ENCODE measurements at places on chromosomes 2 and 18.

DNA sequence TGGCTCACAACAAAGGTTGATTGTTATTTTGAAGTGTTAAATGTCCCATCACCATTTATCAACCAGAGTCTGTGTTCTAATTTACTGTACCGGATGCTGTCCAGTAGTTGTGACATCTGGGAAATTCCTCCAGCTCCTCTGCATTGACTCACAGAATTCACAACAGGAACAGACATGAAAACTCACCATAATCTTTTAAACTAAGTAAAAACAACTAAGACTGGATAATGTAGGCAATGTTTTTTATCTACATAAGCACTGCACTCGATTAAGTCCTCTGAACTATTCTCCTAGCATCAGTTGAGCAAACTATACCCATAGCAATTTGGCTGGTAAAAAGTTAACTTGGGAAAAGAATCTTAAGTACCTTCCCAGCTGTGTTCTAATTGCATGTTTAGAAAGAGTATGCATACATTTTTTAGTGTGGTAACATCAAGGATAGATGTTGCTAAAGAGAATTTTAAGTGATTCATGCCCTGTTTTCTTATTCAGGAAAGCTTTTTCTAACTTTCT is 42.9 kb upstream of the MYO1B start:
- peak; percentile 82 for DNase-seq

DNA sequence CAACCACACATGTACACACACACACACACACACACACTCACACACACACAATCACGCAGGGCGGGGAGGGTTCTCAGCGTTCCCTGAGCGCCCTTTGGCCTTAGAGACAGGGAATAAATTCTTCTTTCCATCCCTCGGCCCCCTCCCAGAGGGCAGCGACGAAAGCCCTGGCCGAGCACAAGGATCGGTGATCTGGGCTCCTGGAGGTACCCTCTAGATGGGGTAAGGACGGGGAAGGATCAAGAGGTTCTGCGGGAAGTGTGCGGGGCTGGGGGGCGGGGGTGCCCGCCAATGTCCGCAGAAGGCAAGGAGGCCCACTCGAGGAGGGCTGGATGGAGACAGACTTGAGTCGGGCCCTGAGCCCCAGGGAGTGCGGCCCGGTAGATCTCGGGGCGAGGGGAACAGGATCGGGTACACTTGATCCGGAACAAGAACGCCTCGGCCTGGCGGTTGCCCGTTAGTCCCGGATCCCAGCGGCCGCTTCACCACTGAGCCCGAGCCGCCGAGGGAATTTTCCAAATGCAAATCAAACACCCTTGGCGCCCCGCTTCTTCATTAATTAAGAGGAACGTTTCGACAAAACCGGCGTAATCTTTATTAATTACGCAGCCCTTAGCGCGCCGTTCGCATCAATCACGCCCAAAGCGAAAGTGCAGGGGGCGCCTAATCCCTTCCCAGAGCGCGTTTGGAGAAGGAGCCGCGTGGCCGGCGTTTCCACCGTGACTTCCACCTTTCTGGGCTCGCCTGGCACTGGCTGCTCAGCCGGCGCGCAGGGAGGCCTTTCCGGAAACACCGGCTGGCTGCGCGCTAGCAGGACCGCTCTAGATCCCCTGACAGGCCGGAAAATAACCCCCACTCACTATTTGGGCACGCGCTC is 7.0 kb upstream of the PAX3 start:
- DNase-seq: peak; percentile 64

DNA sequence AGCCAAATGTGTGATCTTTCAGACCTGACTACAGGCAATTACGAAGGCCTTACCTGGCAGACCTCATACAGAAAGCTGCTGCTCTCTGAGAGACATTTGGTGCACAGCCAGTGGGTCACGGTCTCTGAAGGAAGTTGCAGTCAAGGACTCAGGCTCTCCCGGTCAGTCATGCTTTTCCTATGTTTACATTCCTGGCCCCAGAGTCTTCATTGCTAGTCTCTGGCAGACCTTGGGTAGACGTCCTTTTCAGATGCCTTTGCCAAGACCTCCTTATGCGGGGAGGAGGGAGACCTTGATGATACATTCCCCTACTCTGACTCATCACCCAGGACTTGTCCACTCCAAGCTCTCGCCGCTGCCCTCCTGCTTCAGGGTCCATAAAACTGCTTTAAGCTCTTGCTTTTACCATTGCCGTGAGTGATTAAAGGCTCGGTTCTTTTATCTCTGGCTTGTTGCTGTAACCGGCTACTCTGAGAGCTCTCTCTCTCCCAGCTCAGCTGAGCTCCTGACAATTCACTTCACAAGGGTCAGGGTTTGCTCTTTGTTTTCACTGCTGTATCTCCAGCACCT is 62.0 kb upstream of the SLC35F5 start:
- DNase-seq: peak; percentile 100

DNA sequence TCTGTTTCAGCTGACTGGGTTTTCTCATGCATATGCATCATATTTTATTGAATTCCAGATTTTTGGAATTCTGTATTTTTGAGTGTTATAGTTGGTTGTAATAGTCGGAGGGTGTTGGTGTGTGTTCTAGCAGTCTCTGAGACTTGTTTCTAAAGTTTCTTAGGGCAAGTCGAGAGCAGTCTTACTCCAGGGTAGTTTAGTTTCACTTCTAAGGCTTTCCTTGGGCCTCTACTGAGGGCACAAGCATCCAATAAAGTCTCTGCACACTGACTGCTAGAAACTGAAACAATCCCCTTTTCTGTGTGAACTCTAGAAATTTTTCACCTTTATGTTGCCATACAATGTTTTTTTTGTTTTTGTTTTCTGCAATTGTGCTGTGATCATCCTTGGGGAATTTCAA is 663.7 kb upstream of the LRATD1 start:
- no peak for DNase-seq

- DNase-seq: no peak
Observed at GRCh38 chr18:23243178-23243577, 107.9 kb downstream of the CABLES1 start.

- peak; percentile 16 for DNase-seq
Observed at GRCh38 chr18:6781142-6781714, 51.7 kb downstream of the ARHGAP28 start.

DNA sequence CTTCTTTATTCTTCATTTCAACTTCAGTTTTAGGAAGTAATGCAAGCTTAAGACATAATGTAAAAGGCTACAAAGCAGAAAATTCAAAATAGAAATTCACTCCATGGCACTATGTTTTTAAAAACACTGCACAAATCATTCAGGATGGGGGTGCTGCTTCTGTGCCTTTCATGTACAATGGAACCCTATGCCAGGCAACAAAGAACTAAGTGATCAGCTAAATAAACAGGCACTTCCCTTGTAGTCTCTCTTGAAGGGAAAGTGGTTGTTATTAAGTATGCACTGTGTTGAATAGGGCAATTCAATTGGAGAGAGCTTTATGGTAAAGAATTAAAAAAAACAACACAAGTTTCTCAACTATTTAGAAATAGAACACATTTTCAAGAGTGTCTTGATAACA is 10.9 kb upstream of the ERBB4 start:
- no peak for DNase-seq

GRCh38 chr2:200125444-200126284 is 170.3 kb downstream of the MAIP1 start:
- no peak for DNase-seq

DNA sequence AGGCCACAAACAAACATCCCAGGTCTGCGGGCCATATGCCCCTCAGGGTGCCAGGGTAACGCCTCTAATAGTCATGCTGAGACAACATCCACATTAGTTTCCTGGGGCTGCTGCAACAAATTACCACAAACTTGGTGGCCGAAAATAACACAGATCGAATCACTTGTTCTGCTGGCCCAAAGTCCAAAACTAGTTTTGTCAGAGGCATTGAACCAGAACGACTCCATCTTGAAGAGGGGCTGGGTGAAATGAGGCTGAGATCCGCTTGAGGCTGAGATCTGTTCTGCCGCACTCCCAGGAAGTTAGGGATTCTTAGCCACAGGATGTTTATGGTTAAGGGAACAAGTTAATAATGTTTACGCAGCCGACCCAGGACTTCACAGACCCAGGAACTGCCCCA is 66.7 kb downstream of the COPS8 start:
- no peak for DNase-seq

GRCh38 chr2:43068041-43068533 is 158.3 kb downstream of the ZFP36L2 start:
- DNase-seq: no peak

GRCh38 chr2:1440581-1440980 is 27.3 kb downstream of the TPO start:
- DNase-seq: no peak

DNA sequence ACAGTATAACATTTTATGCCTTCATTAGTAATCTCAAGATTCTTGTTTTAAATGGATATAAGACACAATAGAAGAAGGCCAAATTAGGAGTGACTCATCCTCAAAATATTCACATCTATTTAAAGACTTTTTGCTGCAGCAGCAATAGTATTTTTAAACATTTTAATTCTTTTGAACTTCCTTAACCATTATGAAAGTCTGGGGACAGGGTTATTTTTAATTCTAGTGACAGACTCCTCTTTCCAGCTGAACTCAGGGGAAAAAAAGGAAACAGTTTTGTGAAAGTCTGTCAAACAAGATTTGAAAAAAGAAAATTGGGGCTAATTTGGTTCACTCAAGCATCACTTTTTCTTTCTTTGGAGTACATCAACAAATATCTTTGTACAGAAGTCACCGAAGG is 541.8 kb downstream of the NUP35 start:
- peak; percentile 13 for DNase-seq

- DNase-seq: peak; percentile 70
Observed at GRCh38 chr2:73993376-73993775, 8.7 kb downstream of the TET3 start.

- DNase-seq: no peak
Observed at GRCh38 chr2:2703762-2704427, 372.8 kb upstream of the MYT1L start.

DNA sequence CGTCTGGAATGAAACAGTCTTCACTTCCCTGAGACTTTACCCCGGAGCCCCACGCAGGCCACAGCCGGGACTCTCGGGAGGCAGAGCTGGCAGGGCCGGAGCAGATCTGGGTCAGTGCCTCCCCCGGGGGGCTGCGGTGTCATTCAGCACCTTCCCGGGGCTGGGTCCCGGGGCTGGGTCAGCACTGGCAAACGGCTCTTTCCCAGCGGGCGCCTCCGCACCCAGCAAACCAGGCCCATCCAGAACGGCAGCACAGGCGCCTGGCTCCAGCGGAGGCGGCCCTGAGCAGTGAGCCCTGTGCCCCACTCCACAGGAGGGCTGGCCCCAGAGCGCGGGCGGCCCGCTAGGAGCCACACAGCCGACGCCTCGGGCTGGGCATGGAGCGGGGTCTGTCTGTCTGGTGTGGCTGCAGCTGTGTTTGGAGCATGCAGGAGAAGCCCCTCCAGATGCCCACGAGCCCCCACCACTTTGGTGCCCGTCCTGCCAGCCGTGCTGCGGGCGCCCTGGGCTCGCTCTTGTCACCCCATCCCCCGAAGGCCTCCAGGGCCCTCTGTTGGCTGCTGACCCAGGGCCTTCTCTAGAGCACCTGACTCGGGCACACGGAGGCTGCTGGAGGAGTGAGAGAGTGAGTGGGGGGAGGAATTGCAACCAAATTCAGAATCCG is 132.1 kb upstream of the CTDP1 start:
- no peak for DNase-seq

DNA sequence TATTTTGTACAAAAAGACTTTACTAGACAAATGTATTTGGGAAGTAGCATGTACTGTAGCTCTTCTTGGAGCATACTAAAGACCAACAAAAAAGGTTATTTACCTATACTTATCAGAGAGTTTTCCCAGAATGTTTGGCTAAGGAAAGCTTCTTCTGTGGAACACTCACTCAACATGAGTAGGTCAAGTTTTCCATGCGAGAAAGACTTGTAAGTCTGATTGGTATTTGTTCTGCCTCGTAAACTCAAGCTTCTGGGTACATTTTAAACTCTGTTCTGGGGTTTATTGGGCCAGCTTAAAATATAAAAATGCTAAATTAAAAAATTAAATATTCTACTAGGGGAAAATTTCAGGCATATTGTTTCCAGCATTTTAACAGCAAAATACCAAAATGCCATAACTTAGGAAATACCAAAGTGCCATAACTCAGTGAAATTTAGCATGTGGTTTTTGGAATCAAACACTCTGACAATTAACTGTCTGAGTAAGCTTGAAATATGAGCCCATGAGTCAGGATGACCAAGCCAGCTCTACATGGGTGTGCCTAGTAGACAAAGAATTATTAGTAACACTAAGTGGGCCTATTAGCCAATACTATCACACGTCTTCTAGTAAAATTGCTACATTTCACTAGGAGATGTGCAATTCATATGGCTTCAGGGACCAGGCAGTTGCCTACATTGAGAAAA is 47.3 kb upstream of the SERPINE2 start:
- peak; percentile 93 for DNase-seq

Data from EL (cell line).